Glomerular endothelial cell (primary cell): ENCODE measurements at places on chromosomes 12 and 14. TPM values are rescaled to one million over a fixed set of nuclear protein-coding genes. Genes with fewer than 3 reads are reported as not detected.

The RAPGEF3 gene
- 24.4 and 38.2 TPM in 2 replicates for total RNA-seq

GRCh38 chr14:22319526-22320361, 269.3 kb downstream of the DAD1 start:
- peak; percentile 39 for DNase-seq

The MMP19 gene
- total RNA-seq = 0.99 and 5.6 TPM in 2 replicates

- no peak for DNase-seq
These were observed 16.9 kb upstream of the KRR1 start for GRCh38 chr12:75528272-75528671.
